ENCODE measurements at places on chromosomes 11 and 22.

DNA sequence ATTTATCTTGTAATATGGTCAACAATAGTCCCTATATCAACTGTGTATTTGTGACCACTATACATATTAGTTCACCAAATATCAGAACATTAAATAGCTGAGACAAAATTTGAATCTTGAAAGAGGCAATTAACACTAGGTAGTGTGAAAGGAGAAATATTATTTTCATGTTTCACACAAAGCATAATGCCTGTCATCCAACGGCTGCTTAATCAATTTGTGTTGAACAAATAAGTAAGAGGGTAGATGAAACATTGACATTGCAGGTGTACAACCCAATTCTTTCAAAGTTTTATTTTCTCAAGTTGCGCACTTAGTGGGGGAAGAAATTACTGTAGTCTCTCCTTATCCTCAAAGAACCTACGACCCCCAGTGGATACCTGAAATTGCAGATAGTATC is 3.4 kb upstream of the OR8I2 start:
- no peak for DNase-seq

DNA sequence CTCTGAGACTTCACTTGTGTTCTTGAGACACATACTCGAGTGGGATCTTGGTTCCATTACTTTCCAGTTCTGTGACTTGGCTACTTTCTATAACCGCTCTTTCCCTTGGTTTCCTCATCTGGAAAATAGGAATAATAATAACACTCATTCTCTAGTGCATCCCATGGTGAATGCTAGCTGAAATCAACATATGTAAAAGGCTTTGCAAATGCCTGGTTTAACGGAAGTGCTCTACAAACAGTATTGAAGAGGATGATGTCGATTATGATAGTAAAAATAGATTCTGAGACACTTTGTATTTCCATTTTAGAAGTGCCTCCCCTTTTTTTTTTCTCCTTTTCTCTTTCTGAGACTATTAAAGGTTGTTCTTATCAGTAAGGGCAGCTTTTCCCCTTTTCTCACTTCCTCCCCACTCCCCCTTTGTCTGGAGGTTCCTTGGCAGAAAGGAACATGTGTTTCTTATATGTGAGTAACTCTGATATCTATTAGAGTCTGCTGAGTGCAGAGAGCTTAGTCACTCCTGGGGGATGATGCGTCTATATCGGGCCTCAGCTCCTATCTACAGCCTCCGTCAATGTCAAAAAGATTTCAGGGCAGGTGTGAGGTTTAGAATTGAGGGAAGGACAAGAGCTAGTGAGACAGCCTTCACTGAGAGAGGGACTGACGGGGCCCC is 489.3 kb downstream of the NTM start:
- DNase-seq, result no peak

DNA sequence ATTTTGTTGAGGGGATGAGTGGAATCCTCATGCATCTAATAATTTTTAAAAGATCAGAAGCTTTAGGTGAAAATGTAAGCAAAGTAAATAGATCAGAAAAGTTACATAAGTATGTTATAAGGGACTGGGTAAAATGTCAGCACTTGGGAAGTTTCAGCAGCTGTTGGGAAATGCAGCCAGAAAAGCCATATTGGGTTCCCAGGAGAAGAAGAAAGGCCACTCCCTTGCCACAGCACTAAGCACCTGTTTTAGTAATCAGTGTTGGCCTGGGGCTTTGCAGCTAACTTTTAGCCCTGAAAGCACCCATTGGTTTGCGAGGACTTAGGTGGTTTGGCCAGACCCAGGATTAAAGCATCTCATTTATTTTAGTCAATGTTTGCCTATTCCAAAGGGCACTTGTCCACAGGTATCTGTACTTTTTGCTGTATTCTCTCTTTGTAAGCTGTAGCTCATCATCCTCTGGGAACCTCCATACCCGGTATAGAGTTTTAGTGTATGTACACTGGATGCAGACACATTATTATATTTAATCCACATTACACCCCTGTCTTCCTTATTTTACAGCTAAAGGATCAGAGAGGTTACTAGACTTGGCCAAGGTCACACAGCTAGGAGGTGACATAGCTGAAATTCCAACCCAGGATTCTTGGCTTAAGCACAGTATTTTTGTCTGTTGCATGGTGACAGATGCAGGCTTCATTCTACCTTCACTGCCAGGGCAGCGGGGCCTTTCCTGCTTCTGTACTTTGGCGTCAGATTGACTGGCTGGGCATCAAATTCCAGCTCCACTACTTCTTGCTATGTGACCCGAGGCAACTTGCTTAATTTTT is 127.7 kb upstream of the SESN3 start:
- no peak for DNase-seq

GRCh38 chr22:49948958-49949913 is 11.3 kb upstream of the PIM3 start:
- no peak for DNase-seq

DNA sequence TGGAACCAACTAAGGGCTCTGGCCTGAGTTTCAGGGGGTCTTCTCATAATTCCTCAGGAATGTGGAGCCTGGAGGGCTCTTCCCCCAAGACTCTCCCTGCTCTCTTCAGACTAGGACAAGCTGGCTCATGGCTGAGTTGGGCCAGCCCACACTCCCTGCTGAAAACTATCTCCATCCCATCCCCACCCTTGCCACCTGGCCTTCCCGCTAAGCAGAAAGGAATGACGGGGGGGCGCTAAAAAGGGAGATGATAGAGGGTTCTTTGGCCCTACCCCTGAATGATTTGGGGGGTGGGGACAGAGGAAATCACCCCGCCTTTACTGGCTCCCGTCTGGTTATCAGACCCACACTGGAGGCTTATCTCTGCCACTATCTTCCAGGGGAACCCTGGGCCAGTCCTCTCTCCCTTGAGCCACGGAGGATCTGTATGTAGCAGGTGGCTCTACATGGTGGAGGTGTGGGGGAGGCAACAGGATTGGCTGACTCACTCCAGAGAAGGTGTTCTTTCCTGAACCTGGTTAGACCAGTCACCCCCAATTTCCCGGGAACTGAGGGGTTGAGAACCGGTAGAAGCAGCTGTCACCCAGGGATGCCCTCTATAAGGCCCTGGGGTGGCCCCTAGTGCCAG is 5.7 kb downstream of the SMTN start:
- DNase-seq, result no peak

DNA sequence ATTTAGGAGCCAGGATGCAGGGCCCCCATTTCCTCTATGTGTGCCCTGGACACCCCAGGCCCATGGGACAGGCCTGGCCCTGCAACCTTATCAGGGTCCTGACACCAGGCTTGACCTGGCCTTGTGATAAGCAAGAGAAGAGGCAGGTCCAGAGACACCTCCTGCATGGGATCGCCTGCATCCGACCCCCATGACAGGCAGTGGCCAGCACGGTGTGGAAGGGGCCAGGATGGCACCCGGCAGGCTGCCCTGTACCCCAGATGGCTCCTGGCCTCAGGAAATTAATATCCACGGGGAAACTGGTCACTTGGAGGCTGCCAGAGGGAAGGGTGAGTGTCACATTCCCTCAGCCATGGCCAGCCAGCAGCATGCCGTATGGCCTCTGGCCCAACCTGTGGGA is 6.8 kb downstream of the KRTAP5-9 start:
- no peak for DNase-seq

GRCh38 chr11:105158436-105158835 is 18.9 kb upstream of the CARD18 start:
- DNase-seq, result no peak

DNA sequence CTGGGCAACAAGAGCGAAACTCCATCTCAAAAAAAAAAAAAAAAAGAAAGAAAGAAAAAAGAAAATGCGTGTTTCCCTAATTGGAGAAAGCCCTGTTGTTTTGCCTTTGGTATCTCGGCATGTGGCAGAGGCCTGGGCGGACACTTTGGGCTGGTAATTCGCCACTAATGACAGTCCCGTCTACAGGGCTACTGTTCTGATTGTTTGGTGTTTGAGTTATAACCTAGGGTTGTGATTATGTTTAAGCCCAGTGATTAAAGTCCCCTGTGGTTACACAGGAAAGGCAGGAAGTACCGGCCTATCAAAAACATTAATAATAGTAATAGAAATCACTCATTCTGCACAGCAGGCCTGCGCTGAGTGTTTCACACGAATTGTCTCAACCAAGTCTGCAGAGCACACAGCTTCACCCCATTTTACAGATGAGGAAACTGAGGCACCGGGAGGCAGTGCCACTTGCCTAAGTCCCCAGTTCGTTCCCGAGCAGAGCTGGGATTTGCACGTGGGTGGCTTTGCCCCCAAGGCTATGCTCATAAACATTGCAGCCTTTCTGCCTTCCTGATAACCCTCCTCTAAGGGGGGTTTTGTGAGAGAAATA is 39.1 kb upstream of the GRAMD4 start:
- no peak for DNase-seq

GRCh38 chr11:34791780-34792542 is 124.2 kb downstream of the APIP start:
- no peak for DNase-seq

GRCh38 chr22:43236411-43237166 is 49.7 kb upstream of the TTLL12 start:
- no peak for DNase-seq

DNA sequence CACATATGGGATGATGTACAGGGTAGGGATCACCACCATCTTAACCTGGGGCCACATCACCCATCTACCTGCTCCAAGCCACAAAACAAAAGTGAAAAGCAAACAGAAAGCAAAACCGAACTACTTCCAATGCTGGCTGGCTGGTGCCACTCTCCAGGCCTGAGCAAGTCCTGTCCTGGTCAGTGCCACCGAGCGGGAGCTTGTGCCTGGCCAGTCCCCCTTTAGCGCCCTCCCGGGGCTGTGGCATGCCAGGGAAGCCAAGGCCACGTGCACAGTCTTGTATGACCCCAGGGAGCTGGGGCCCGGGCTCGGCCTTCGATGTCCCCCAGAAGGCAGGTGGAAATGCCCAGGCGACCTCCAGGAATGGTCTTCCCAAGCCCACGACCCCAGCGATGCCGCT is 17.9 kb upstream of the NAP1L4 start:
- DNase-seq, result no peak

DNA sequence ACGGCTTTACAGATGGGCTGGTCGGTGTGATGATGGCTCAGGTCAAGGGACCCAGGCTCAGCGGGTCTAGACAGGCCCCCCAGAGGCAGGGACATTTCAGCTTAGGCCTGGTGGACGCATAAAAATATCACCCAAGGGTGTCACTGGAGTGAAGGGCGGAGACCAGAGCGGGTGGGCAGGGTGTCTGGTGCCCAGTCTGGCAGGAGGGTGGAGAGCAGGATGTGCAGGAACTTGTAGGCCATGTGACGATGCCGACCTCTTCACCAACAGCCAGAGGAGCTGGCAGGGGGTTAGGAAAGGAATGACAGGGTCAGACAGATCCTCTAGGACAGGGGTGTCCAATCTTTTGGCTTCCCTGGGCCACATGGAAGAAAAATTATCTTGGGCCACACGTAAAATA is 4.5 kb downstream of the MAPK8IP1 start:
- DNase-seq, result no peak

GRCh38 chr11:63214093-63214492 is 29.3 kb downstream of the SLC22A25 start:
- DNase-seq, result no peak

DNA sequence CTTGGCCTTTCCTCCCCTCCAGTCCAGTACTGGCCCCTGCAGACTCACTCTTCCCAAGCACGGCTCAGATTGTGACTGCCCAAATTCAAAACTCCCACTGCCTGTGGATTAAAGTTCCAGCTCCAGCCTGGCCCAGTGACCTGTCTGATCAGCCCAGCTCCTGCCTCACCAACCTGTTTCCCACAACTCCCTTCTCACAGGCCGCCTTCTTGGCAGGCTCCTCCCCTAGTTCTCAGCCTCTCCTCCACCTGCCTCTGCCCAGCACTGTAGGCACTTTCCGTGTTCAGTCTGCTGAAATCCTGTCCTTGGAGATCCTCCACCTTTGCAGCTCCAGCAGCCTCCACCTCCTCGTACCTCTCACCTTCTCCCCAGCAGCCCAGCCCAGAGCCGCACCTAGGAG is 68.6 kb downstream of the MICAL2 start:
- DNase-seq, result no peak

- no peak for DNase-seq
Measured at GRCh38 chr11:58640386-58641023, 18.0 kb downstream of the CNTF start.

DNA sequence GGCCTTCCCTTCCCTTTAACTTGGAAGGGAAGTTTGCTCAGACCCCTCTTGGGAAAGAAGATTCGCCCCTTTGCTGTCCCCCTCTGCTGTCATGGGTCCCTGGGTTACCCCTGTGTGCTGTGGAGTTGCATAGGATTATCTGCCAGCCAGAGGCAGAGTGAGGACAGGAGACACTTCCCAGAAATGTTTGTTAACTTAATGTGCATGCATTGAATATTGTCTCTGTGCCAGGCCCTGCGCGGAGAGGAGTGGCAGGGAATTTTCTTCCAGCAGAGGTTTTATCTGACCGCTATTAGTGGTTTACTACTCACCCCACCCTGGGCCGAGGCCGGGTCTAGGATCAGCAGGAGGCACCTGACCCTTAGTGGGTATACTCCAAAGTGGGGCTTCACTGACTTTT is 894.8 kb downstream of the TBC1D22A start:
- DNase-seq, result no peak

GRCh38 chr11:43937434-43938411 is 4.7 kb upstream of the C11orf96 start:
- no peak for DNase-seq

- peak; percentile 39 for DNase-seq
Measured at GRCh38 chr22:41915035-41915785, at the start of gene SHISA8. Gene SHISA8 (minus strand): TSS chr22:41915074. CDS start chr22:41914667, 407 bp downstream.

- no peak for DNase-seq
Measured at GRCh38 chr22:45319324-45319685, 9.6 kb downstream of the FAM118A start.

DNA sequence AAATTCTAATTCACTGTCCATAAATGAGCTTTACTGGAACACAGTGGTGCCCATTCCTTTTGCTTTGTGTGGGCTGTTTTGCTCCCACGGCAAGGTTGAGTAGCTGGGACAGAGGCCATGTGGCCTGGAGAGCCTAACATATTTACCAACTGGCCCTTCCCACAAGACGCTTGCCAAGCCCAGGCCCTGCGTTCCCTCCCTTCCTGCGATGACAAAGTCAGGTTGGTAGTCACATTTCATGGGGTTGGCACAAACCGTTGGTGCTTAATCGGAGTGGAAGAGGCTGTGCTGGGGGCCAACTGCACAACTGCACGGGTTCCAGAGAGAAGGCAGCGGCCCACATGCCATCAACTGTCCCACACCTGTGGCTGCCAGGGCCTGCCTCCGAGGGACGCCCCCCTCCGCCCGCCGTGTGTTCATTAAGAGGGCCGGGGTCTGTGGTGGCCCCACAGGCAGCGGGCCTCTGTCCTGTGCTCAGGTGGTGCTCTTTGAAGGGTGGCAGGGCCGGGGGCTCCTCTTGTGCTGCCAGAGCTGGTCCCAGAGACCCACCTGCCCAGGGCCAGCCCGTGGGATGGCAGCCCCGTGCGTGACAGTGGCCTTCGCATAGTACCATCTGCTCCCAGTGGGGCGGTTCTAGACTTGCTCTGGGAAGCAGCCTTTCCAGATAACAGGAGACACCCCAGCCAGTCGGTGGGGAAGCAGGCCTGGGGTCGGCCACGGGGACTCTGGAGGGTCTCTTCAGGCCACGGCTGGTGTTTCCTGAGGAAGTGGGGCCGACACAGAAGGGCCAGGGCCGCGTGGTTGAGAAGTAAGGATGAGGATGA is 81.5 kb upstream of the CLDN5 start:
- no peak for DNase-seq

- no peak for DNase-seq
Measured at GRCh38 chr11:46537537-46538295, 56.1 kb downstream of the AMBRA1 start.

- no peak for DNase-seq
Measured at GRCh38 chr11:33734441-33735270, 1.6 kb downstream of the CD59 start.

Data from activated T-helper 1 cell treated with anti-CD3 and anti-CD28 coated beads, Interleukin-2, amount 50 U/mL, for 16 hours (primary cell).